NCI-H1417 (cell line): ENCODE measurements at places on chromosomes 16 and 17.

DNA sequence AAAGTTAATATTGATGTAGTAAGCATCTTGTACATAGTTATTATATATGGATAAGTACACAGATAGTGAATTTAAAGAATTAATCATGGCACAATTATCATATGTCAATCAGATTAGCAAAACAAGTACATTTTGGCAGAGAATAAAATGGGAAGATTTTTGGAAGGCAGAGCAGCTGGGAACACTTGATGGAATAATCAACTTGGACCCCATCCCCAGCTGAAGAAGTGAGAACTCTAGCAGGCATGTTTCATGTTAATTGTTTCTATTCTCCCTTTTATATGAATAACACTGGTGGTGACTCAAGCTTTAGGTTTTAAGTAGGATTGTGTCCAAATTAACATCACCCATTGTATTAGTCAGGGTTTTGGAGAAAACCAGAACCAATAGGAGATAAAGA lies 198.7 kb downstream of the KCNJ2 start:
- no peak for DNase-seq

- DNase-seq: peak; percentile 9
These were observed 51.8 kb downstream of the PIMREG start for GRCh38 chr17:6496116-6496481.

- DNase-seq: no peak
These were observed 10.1 kb upstream of the SPNS1 start for GRCh38 chr16:28964496-28964895.

DNA sequence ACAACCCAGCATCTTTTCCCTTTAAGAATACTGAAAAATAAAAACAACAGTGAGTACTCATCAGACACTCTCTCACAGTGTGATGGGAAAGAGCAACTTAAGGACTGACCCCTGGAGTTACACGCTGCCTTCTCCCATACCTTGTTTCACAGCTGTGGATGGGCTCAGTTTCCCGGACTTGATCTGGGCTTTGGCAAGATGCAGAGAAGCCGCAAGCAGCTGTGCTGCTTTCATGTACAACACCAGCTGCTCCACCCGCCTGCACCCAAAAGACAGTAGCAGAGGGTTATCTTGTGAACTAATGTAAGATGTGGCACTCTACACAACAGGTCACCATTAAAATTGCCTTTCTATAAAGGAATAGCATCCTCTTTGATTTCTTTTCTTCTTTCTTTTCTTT lies 32.7 kb upstream of the ALDH3A1 start:
- no peak for DNase-seq

DNA sequence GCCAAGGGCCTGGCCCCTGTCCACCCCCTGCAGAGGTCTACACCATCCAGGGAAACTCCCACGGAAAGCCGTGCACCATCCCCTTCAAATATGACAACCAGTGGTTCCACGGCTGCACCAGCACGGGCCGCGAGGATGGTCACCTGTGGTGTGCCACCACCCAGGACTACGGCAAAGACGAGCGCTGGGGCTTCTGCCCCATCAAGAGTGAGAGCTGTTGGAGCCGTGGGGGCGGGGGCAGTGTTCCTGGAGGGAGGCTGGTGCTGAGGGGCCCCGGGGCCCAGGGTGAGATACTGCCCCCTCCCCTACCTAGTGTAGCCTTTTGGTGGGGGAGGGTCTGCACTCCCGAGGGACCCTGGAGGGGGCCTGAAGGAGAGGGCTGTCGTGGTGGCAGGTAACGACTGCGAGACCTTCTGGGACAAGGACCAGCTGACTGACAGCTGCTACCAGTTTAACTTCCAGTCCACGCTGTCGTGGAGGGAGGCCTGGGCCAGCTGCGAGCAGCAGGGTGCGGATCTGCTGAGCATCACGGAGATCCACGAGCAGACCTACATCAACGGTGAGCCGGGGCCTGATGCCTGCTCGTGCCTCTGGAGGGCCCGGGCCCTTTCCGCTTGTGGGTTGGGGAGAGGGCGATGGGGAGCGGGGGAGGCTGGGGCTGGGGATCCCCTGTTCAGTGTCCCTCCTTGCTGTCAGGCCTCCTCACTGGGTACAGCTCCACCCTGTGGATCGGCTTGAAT lies 38.8 kb downstream of the MRC2 start:
- no peak for DNase-seq

DNA sequence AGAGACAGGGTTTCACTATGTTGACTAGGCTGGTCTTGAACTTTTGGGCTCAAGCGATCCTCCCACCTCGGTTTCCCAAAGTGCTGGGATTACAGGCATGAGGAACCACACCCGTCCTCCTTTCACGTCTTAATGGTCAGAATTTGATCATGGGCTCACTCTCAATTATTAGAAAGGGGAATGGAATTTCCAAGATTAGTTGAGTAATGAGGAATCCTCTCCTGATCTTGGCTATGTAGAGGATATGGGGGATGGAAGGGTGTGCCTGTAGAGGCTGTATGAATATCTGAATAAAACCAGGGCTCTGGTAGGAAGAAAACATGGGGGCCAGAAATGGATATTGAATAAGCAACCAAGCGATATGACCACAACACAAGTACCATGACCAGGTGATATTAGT lies 25.9 kb upstream of the SMURF2 start:
- DNase-seq: no peak

- DNase-seq: no peak
These were observed 126.8 kb downstream of the ZFHX3 start for GRCh38 chr16:72921106-72921505.

DNA sequence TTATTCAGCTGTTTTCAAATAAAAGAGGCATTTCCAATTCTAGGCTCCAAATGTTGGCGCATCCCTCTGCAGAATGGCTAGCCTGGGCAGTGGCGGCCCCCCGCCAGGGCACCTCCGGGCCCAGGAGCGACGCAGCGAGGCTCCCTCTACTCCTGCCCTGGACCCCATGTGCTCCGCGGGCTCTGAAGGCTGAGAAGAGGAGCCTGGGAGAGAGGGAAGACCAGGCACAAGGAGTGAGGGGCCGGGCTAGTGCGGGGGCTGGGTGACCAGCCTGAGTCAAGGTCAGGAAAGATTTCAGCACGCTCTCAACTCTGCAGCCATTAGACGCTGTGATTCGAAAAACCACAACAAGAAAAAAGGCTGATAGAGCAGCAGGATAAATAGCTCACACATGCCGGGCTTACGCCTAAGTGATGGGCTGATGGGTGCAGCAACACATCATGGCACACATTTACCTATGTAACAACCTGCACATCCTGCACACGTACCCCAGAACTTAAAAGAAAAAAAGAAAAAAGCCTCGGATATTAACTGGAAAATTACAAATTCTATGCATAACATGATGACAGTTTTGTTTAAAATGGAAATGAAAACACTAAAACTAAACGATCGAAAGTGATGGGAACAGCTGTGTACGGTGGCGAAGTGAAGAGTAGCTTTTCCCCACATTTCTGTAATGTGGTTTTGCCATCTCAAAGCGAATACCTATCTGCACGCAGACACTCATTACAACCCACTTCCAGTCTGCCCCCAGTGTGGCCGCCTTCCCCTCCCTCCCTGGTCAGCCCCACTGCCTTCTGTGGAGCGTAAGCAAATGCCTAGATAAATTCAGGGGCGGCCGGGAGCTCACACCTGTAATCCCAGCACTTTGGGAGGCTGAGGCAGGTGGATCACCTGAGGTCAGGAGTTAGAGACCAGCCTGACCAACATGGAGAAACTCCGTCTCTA lies 44.4 kb downstream of the MAP1LC3B start:
- DNase-seq: no peak

DNA sequence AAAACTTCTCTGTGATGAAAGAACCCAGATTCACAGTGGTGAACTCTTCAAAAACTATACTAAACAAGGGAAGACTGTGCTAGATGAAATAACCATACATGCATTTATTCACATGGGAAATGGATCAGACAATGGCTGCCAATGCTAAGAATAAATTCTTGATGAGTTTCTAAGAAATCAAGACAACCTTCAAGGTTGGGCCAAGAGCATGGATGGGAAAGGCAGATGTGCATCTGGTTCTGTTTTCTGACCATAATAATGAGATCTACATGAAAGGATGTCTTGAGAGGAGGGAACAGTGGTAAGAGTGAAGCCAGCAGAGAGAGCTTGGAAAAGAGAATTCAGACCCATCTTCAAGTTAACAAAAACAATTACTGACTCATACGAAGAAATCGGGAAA lies 31.4 kb downstream of the ANKRD11 start:
- no peak for DNase-seq

- DNase-seq: peak; percentile 69
These were observed 11.1 kb downstream of the TNS4 start for GRCh38 chr17:40490289-40490853.

DNA sequence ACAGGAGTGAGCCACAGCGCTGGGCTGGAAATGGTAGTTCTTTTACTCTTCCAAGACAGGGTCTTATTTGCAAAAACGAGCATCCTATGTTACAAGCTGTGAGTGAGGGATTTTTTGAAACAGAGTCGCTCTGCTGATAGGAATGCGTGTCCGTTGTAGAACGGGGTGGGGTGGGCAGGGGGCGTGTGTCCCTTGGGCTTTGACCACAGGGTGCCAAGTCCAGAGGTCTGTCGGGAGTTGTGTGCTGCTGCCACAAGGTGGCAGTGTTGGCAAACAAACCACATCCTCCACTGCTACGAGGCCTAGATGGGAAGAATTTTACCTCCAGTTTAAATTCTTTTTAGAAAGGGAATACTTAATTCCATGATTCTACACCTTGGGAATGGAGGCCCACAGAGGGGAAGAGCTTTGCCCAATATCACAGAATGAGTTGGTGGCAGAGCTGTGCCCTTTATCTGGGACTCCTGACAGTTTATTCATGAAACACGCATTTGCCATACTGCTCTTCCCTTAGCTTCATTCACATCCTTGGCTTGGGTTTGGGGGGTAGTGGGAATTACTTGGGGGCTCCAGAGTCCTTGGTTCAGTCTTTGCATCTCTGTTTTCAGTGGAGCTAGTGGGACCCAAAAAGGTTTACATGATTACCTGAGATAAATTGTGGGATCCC lies 30.6 kb upstream of the ETV4 start:
- peak; percentile 51 for DNase-seq

DNA sequence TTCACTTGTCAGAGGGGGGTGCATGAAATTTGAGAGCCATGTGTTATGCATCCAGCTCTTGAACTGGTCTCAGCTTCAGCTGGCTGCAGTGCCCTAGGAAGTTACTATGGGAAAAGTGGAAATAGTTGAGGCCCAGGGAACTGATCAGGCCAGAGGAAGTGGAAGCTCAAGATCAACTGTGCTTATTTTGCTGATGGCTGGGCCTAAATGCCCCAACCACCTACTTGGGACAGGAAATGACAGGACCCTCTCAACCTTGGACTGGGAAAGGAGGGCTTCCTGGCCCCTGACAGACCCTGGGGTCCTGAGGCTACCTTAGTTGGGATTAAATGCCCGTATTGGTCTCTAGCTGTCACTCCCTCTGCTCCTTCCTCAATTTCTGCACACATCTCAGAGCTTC lies 1.2 kb upstream of the TAOK2 start:
- no peak for DNase-seq

DNA sequence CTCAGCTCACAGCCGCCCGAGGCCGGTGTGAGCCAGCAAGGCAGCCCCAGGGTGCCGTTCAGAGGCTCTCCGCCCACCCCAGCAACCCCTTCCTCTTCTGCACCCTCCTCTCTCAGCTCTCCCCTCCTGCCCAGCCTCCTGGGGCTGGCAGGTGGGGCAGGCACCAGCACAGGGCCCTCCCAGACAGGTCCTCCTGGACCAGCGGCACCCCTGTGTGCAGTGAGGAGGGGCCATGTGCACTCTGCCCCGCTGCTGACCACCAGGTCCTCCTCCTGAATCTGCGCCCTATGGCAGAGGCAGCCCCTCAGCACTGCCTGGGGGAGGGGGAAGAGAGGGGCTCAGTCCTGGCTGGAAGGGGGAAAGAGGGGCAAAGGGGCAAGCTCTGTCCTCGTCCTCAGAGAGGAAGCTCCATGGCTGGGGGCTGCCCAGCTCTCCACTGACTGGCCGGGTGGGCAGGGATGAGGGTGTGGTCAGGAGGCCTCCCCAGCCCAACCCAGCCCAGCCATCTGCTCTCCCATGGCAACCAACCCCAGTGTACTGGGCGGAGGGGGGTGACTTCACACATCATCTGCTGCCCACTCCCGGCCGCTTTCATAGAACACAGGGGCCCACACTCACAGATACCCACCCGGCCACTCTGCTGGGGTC lies 5.4 kb upstream of the BCAR1 start:
- DNase-seq: peak; percentile 77

DNA sequence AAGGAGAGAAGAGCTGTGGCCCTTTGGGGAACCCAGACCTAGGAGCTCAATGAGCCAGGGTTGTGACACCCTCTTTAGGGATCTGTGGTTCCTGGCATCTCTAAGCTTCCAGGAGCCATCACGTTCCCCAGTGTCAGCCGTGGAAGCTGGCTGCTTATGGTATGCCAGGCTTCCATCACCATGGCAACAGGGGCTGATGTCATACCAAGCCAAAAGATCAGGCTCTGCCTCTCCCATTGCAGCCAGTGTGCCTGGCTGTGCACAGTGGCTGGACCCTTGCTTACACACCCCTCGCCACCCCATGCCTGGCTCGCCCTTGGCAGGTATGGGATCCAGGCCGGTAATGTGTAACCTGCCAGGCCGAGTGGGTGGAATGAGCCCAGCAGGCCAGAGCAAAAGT lies 91.1 kb downstream of the SSH2 start:
- DNase-seq: no peak

- DNase-seq: no peak
These were observed 61.5 kb downstream of the USP22 start for GRCh38 chr17:20981046-20981920.

GRCh38 chr17:29749045-29749825 lies 126.5 kb upstream of the CORO6 start:
- no peak for DNase-seq

GRCh38 chr17:28577466-28577824 lies 750 bp upstream of the ALDOC start:
- DNase-seq: no peak

DNA sequence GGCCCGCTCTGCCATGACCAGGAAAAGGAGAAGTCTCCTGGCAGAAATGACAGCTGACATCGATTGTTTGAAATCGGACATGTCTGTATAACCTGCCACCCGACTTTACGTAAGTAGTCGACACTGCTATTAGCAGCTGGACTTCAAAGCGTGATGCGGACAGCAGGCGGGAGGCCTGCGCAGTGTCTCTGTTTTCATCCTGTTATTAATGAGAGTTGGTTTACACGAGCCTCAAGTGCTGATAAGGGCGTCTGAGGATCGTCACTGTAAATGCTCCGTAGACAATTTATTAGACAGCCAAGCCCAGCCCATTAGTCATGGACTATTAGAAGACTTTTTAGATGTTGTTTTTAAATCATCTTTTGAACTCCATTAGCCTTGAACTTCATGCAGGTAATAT lies 328.3 kb downstream of the FOXL1 start:
- no peak for DNase-seq
